SJCRH30 (cell line): ENCODE measurements at places on chromosomes 2 and 18. TPM values are rescaled to one million over a fixed set of nuclear protein-coding genes. Genes with fewer than 3 reads are reported as not detected.
A peak's percentile ranks its signal among the peaks of the same experiment; 100 is the strongest.

DNA sequence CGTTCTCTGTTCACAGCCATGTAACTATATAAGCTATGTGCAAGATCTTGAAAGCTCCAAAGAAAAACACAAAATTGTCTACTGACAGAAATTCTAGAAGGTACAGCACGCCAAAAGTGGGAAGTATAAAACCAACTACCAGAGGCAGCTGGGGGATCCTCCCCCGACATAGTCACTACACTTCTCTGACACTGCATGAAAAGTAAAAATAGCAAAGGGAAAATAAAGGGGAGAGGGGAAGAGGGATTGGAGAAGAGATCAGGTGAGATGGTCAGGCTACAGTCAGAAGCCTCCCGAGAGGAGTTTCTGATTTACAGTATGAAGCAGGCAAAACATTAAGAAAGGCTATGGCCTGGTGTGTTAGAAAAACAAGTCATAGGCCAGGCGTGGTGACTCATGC lies 39.8 kb upstream of the PCBP1 start:
- H3K4me3 ChIP-seq, result no peak overlapping the region
- no peak overlapping the region for H3K27ac ChIP-seq
- no peak for DNase-seq
- peaks cover 39% of the 10 kb centered on the region for H3K36me3 ChIP-seq

The IL36A gene
- not detected in 2 replicates for total RNA-seq

The AMER3 gene
- total RNA-seq, result not detected in 2 replicates

- peak overlapping the region; percentile 20 for H3K27ac ChIP-seq
- peaks cover 18% of the 10 kb centered on the region for H3K4me1 ChIP-seq
- no peaks in the 10 kb centered on the region for H3K36me3 ChIP-seq
- peak overlapping the region; percentile 22 for H3K4me3 ChIP-seq
- no peaks in the 10 kb centered on the region for H3K27me3 ChIP-seq
Observed at GRCh38 chr2:37387148-37387835, 42.9 kb downstream of the QPCT start.
